ENCODE measurements at places on chromosomes 13 and 19.
A peak's percentile ranks its signal among the peaks of the same experiment; 100 is the strongest.

DNA sequence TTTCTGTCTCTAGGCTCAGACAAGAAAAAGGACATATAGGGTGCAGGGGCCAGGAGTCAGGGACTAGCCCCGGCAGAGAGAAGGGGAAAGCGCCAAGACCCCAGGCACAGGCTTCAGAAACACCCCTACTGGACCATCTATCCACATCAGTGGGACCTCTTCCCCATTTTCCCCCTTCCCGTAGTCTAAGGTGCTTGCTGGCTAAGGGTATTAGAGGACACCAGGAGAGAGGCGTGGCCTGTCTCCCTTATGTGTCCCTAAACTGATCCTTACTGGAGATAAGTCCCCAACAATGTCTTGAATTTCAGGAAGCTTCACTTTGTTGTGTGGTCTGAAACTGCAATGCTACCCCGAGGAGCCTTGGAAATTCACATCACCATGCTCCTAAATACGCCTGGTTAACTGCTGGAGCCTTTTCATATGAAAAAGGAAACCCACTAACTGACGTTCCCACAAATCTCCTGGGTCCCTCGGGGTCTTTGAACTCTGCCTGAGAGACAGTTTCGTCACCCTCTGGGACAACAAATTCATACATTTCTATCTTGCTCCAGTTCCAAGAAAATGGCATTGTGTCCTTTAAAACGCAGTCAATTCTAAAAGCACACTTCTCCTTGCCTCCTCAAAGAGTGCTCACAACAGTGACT lies 197.7 kb downstream of the COL4A1 start:
- DNase-seq = no peak

- peak; percentile 47 for DNase-seq
These were observed 12.2 kb upstream of the RELB start for GRCh38 chr19:44988896-44989556.

- no peak for DNase-seq
These were observed 18.1 kb downstream of the N4BP2L1 start for GRCh38 chr13:32409561-32410421.

DNA sequence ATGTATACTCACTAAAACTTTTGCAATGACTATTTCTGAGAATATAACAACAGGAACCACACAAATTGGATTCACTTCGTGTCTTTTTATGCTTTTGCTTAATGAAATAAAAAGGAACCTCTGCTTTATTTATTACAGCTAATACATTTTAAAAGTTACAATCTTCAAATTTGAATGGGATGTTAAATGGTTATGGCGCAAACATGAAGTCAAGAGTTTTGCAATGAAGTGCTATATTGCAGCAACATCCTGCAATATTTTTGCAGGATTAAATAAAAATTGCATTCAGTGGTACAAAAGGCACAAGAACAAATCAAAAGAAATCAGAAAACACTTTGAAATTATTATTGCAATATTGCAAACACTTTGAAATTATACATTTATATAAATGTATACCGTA lies 1519.0 kb upstream of the MIR17HG start:
- DNase-seq = no peak

- no peak for DNase-seq
These were observed 687 bp upstream of the CIRBP start for GRCh38 chr19:1268226-1269064.
